ENCODE measurements at places on chromosomes 2 and 18.
A peak's percentile ranks its signal among the peaks of the same experiment; 100 is the strongest.

DNA sequence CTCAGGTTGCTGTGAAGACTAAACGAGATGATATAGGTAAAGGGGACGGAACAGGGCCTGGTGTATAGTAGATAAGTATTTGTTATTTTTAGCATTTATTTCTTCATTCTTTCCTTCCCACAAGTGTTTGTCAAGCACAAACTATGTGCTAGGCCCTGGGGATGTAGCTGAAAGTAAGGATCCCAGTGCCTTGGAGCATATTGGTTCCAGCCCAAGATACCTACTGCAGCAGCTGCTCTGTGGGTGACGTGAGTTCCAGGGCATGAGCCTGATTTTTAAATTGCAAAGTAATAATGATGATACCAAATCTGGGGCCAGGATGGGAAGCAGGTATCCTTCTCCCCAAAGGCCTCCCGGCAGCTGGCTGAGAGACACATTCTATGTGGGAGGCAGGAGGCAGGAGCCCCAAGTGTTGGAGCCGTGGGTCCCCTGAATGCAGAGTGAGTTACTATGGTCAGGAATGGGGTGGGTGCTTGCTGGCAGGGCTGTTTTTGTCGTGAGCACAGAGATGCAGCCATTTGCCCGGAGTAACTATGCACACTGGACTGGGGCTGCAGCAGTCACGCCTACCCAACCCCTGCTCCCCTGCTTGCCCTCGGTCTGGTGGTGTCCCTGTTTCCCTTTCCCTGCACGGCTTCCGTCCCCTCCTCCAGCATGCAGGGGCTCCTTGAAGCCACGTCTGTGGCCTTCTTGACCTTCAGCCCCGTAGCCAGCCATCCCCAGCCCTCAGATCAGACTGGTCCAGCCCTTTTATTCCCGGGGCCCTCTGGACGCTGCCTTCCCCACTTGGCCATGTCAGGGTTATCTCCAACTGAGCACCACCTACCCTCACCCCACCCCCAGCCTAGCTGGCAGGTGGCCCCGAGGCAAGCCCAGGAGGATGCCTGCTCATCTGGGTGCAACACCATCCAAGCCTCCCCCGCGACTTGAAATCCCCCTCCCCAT is 52.4 kb downstream of the INHBB start:
- H3K27ac ChIP-seq, result no peak overlapping the region
- H3K36me3 ChIP-seq, result no peaks in the 10 kb centered on the region
- no peak overlapping the region for H3K4me3 ChIP-seq
- DNase-seq, result peak; percentile 58

DNA sequence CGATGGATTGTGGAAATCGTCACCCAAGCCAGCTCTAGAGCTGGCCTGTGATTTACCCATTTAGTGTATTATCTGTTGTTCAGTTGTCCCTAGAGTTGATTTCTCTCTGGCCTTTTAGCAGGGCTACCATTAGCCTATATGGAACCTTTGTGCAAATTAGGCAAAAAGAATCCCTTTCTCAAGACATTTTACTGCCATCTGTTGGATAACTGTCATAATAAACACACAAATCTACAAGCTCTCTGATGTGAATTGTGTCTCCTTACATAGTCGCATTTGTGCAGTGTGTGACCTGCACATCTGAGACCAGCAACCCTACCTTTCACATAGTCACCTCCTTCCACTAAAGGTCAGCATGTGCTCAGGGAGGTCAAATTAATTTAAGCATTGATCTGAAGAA is 34.0 kb downstream of the LOXHD1 start:
- no peak overlapping the region for H3K4me3 ChIP-seq
- H3K27ac ChIP-seq, result no peak overlapping the region
- H3K4me1 ChIP-seq, result no peaks in the 10 kb centered on the region
- no peaks in the 10 kb centered on the region for H3K36me3 ChIP-seq
- no peaks in the 10 kb centered on the region for H3K27me3 ChIP-seq
- DNase-seq, result peak; percentile 15

GRCh38 chr2:217062768-217063167 is 202.9 kb upstream of the TNP1 start:
- no peak overlapping the region for H3K27ac ChIP-seq
- no peaks in the 10 kb centered on the region for H3K27me3 ChIP-seq
- peaks cover 14% of the 10 kb centered on the region for H3K4me1 ChIP-seq
- H3K4me3 ChIP-seq, result no peak overlapping the region
- DNase-seq, result no peak

GRCh38 chr2:8098476-8099266 is 583.2 kb upstream of the ID2 start:
- no peak overlapping the region for H3K4me3 ChIP-seq
- no peaks in the 10 kb centered on the region for H3K36me3 ChIP-seq

DNA sequence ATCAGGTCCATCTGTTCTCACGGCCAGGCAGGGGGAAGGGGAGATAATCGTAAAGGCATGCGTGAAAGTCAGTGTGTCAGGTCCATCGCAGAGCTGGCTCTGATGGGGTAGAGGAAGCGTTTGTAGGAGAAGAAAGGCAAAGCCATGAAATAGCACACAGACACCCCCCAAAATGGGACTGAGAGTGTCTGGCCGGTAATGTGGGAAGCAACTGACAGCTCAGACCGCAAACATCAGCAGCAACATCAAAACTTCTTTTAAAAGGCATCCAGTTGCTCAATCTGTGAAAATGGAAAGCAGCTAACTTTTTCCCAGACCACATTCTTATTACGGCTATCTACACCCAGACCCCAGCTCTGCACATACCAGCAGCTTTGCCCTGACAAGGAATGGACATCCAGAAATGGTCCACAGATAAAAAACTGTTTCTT is 232.6 kb downstream of the EN1 start:
- H3K27ac ChIP-seq, result no peak overlapping the region

- no peak overlapping the region for H3K27ac ChIP-seq
- H3K4me3 ChIP-seq, result no peak overlapping the region
- peak; percentile 12 for DNase-seq
- H3K36me3 ChIP-seq, result no peaks in the 10 kb centered on the region
Measured at GRCh38 chr2:26530696-26531095, 52.8 kb upstream of the OTOF start.

DNA sequence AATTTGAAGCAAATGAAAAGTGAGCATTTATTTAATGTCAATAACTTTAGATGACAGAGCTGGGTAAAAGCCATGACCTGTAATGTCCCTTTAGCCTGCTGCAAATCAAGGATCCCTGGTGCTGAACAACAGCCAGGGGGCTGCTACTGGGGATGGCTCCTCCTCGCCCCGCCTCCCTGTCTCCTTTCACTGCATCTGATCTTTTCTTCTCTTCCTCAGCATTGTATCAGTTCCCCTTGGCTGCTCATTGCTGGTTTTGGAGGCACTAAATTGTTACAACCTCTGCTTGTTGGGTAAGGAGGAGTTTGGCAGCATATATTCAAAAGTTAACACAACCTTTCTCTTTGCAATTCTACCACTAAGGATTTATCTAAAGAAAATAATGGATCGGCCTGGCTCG is 236.3 kb upstream of the ID2 start:
- H3K4me3 ChIP-seq, result no peak overlapping the region
- no peak for DNase-seq
- H3K27me3 ChIP-seq, result peaks cover 2% of the 10 kb centered on the region
- H3K27ac ChIP-seq, result no peak overlapping the region

DNA sequence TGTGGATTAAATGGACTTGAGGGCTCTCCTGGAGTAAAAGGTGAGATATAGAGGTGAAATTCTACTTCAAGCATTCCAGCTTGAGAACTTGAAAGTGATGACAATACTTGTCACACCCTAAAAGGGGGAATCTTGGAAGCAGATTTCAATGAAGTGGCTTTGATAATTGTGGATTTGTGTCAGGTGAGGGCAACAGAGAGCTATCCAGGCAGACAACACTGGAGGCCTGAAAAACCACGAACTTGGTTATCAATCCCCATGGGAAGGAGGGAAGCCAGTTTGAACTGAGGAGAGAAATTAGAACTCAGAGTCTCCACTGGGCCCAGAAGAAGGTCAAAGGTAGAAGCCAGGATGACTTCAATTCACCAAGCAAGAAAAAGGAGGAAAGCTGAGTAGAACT is 263.9 kb downstream of the FIGN start:
- no peaks in the 10 kb centered on the region for H3K36me3 ChIP-seq
- no peak overlapping the region for H3K27ac ChIP-seq
- peak; percentile 3 for DNase-seq
- no peak overlapping the region for H3K4me3 ChIP-seq
- H3K27me3 ChIP-seq, result no peaks in the 10 kb centered on the region
- no peaks in the 10 kb centered on the region for H3K4me1 ChIP-seq

- DNase-seq, result peak; percentile 11
- no peak overlapping the region for H3K4me3 ChIP-seq
- peaks cover 15% of the 10 kb centered on the region for H3K4me1 ChIP-seq
- H3K36me3 ChIP-seq, result no peaks in the 10 kb centered on the region
- H3K27me3 ChIP-seq, result no peaks in the 10 kb centered on the region
Measured at GRCh38 chr2:3624059-3624794, 29.3 kb downstream of the COLEC11 start.

- no peak overlapping the region for H3K27ac ChIP-seq
- no peaks in the 10 kb centered on the region for H3K36me3 ChIP-seq
- H3K4me1 ChIP-seq, result peaks cover 27% of the 10 kb centered on the region
- DNase-seq, result no peak
- no peaks in the 10 kb centered on the region for H3K27me3 ChIP-seq
Measured at GRCh38 chr2:45945302-45945717, 293.8 kb downstream of the PRKCE start.

- DNase-seq, result peak; percentile 38
- no peaks in the 10 kb centered on the region for H3K27me3 ChIP-seq
- peak overlapping the region; percentile 86 for H3K4me3 ChIP-seq
Measured at GRCh38 chr2:108449410-108450130, 564 bp downstream of the GCC2 start.

- no peaks in the 10 kb centered on the region for H3K27me3 ChIP-seq
- H3K4me3 ChIP-seq, result no peak overlapping the region
Measured at GRCh38 chr2:209147981-209148380, 275.9 kb upstream of the MAP2 start.

DNA sequence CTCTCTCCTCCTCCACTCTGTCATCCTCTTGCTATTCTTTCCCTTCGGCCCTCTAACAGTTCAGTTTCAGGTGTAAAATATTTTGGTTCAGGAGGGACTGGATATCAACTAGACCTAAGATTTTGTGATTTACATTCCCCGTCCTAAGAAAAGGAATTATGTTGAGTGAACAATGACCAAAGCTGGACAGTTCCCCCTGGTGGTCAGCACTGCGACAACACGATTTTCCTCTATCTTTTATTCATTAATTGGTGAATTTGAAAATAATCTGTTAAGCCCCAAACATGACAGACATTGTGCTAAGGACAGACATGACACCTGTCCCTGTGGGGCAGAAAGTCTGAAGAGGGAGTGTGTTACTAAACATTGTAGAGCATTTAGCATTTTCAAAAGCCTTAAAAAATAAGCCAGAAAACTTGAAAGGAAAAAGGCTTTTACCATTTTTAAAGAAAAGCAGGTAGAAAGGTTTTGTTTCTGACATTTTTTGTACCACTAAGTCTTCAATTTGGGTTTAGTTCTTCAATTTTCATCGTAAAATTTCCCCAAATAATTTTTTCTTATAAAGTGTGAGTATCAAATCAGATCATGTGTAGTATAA is 28.4 kb upstream of the GTF2A1L start:
- DNase-seq, result peak; percentile 59
- peaks cover 6% of the 10 kb centered on the region for H3K36me3 ChIP-seq
- H3K4me3 ChIP-seq, result no peak overlapping the region
- H3K27ac ChIP-seq, result no peak overlapping the region
- peaks cover 2% of the 10 kb centered on the region for H3K4me1 ChIP-seq

GRCh38 chr2:175097297-175097696 is 70.7 kb downstream of the ATF2 start:
- H3K4me1 ChIP-seq, result peaks cover 3% of the 10 kb centered on the region
- H3K4me3 ChIP-seq, result no peak overlapping the region
- peaks cover 9% of the 10 kb centered on the region for H3K36me3 ChIP-seq
- DNase-seq, result peak; percentile 97

Data from IMR-90 (cell line).